Stimulated activated CD4-positive, alpha-beta T cell treated with anti-CD3 and anti-CD28 coated beads, Interleukin-12 subunit alpha, Interleukin-12 subunit beta, amount 100 ng/mL, for 24 hours (primary cell): ENCODE measurements at places on chromosomes 6 and 20.

DNA sequence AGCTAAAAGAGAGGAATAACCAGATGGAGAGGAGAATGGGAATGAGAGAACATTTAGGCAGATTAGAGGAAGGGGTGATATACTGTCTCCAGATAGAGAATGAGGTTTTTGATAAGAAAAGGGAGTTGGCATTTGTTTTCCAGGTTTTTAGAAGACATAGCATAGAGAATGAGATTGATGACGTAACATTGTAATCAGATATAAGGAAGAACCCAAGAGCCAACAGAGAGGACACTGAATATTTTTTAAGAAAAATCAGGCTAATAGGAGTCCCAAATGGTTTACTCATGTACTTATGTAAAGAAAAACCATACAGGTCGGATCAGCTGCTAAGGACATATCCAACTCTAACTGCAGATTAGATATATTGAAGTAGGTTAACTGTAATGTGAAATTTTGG, 112.9 kb downstream of the TBC1D7 start:
- DNase-seq: no peak

GRCh38 chr6:4606821-4607704, 169.1 kb upstream of the CDYL start:
- DNase-seq: no peak

DNA sequence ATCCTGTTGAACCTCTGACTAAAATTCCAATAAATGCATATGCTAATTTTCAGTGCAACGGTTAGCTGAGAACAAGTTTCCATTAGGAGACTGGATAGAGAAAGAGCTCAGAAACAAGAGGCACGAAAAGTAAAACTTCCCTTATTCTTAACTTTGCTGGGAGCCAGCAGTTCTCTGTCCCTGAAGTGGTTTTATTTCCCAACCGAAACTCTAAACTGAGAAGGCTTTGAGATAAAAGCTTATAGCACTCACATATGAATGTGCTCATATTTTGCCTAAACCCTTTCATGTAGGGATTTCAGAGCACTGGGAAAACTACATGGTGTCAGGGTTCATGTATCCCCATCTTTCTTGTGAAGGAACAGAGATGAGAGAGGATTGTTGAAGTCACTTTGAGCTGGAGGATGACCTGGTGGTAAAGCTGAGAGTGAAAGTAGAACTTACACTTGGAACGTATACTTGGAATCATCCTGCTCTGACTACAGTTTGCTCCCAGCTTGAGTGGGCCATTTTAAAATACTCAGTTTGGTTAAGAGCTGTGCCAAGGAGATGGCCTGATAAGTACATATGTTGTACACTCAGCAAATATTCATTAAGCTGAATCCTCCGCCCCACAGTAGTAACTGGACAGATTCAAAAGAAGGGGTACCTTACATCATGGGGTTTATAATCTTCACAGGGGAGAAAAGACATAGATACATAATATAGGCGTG, 324.2 kb upstream of the CNR1 start:
- DNase-seq: no peak

DNA sequence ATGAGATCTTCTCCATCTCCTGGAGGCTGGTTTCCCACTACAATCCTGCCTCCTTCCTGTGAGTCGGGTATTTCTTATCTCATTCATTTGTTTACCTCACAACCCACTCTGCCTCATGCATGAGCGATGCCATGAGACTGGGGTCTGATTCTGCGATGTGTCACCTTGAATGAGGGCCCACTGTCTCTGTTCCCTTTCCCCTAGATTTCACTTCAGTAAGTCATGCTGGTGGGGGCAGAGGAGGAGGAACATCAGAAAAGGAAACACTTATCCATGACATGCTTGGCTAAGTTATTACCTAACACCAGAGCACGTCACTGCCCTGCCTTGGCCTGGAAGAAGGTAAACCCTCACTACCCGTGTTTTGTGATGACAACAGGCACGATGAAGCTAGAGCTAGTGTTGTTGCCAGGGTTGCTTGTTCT, 337.4 kb upstream of the PRDM1 start:
- DNase-seq: no peak

DNA sequence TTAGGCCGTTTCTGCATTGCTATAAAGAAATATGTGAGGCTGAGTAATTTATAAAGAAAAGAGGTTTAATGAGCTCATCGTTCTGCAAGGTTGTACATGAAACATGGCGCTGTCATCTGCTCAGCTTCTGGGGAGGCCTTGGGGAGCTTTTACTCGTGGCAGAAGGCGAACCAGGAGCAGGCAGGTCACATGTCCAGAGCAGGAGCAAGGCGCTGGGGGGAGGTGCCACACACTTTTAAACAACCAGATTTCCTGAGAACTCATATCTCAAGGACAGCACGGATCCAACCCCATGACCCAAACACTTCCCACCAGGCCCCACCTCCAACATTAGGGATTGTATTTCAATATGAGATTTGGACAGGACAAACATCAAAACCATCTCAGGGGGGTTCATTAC, 6.4 kb upstream of the SLC13A3 start:
- no peak for DNase-seq

DNA sequence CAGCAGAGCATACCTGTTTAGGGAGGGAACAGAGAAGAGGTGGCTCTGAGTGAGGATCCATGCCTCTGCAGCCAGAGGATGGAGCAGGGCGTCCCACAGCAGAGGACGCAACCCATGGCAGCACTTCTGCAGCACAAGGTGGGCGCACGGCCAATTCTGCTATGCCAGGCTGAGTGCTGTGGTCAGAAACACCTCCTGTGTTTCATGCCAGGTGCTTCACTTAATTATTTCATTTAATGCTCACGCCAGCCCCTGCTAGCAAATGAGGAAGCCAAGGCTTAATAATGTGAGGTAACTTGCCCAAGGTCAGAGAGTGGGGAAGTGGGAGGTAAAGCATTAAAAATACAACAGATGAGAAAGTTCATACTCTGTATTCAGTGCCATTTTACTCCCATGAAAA, 68.5 kb upstream of the PTGIS start:
- DNase-seq: no peak

GRCh38 chr6:22108199-22108598, 188.6 kb downstream of the PRL start:
- no peak for DNase-seq

GRCh38 chr6:20699402-20699801, 165.1 kb downstream of the CDKAL1 start:
- DNase-seq: no peak

- no peak for DNase-seq
These were observed 12.3 kb upstream of the DSP start for GRCh38 chr6:7529141-7529540.

- DNase-seq: no peak
These were observed 96.3 kb downstream of the LYRM2 start for GRCh38 chr6:89542081-89542857.

DNA sequence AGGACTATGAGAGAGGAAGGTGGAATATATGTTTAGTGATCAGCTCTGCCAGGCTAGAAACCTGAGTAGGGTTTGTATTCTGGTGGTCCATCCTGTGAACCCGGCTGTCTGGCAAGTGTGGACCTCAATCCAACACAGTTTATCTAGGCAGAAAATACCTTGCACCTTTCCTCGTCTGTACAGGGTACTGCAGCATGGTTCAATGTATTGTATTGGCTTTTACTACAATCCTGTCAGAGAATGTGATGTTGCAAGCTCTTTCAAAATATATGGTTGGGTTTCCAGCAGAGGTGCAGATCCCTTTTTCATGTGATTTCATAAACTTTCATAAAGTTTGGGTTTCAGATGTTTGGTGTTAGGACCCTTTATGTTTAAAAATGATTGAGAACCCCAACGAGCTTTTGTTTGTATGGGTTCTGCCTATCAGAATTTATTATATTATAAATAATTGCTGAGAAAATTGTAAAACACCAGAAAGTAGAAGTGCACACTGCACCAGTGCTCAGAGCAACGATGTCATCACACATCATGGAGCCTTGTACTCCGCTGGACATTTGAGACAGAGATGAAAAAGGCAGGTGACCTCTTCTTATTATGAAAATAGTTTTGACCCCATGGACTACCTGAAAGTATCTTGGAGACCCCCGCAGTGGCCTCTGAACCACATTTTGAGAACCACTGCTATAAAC, 106.6 kb downstream of the RTN4IP1 start:
- DNase-seq: no peak

DNA sequence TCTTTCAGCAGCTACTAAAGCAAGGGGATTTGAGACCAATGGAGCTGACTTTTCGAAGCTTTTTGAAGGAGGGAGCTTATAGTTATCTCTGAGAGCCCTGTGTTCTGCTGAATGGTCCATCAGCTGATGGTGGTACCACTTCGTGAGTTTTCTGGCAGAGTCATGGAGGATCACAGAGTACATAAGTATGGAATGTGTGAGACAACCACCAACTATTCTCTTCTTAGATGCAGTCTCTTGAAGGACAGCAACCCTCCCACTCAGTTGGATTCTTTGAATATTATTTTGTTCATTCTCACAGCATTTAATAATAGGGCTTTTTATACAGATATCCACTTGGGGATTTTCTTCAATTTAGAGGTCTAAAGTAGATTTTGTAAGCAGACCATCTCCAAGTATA, 75.3 kb downstream of the ELOVL2 start:
- no peak for DNase-seq

- DNase-seq: no peak
These were observed 13.6 kb upstream of the SSTR4 start for GRCh38 chr20:23021541-23021940.

- DNase-seq: no peak
These were observed 16.4 kb downstream of the TRIM27 start for GRCh38 chr6:28907394-28907793.

- DNase-seq: no peak
These were observed 144.7 kb upstream of the ECI2 start for GRCh38 chr6:4280031-4280430.

DNA sequence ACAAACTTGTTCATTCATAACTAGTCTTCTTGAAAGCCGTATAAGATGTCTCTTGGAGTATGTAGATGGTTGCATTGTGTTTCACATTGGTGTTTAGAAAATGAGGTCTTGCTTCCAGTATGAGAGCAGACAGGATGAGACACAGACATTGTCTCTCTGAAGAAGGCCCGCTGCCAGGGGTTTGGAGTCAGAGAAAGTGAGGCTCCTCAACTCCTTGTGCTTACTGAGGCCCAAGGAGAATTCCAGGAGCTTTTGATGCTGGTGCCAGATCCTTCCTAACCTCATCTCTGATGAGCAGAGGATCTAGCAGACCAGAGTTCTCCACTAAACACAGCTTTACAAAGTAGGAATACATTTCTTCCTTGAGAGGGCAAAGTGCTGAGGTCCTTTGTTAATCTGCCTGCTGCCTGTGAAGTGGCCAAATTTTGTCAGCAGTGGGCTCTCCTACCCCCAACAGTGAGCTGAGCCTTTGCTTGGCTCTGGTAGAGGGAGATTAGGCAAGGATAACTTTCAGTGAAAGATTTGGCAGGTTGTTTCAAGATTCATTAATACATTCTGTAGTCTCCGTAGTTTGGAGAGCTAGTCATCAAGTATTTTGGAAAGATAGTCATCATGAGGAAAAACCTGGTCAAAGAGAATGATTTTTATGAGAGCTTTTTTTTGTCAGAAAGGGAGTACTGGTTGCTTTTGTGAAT, 9.7 kb downstream of the MAPRE1 start:
- DNase-seq: no peak

DNA sequence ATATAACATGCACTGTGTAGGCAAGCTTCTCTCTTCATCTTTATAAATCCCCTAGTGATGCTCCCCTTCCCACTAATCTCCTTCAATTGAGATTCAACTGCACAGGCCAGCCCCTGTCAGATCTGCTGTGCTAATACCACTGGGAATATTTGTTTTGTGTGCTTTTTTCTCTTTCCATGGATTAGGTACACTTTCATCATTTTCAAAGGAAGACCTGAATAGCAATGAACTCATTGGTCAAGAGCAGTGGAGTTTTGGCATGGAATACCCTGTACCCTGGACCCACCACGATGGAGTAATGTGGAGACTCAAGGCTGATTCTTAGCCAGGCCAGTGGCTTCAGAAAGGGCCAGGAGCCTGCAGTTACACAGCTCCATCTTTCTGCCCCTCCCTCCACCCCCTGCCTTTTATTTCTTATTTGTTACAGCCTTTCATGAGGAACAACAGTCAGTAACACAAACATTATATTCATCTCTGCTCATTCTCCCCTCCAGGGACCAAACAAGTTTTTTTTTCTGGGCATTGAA, 75.4 kb upstream of the KCNG1 start:
- no peak for DNase-seq

DNA sequence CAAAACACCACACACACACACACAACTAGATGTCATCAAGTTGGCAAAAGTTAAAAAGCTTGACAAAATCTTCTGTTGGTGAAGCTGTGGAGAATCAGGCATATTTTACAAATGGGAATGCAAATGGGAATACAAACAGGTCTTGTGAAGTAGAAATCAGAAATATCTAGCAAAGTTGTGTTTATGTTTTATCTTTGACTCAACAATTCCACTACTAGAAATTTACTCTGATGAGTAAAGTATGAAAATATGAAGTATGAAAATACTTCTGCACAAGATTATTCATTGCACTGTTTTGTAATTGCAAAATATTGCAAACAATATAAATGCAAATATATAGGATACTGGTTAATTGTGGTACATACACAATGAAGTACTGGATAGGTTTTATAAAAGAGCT, 1166.0 kb upstream of the GJE1 start:
- DNase-seq: no peak

DNA sequence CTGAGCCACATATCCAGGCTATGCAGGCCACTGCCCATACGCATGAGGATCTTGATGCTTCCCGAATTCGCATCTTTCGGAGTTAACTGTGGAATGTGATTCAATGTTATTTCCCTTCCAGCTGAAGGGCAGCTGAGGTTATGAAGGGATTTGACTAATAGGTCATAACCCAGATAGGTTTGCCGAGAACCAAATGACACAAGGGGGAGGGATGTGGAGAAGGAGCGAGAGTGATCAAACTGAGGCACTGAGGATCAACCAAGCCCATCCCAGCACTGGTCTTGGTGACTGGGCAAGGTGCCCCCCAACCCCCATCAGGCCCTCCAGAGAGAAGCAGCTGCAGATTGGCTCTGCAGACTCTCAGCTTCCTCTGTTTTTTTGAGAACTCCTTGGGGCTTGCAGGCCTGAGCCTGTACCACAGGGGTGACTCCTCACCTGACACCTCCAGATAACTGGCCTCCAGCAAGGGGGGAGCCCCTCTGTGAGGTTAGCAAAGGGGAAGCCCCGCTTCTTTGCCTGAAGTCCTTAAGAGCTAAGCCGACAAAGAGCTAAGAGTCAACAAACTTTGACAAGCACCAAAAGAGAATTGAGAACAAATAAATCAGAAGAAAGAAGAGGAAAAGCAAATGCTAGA, 185.9 kb downstream of the PDE7B start:
- no peak for DNase-seq

DNA sequence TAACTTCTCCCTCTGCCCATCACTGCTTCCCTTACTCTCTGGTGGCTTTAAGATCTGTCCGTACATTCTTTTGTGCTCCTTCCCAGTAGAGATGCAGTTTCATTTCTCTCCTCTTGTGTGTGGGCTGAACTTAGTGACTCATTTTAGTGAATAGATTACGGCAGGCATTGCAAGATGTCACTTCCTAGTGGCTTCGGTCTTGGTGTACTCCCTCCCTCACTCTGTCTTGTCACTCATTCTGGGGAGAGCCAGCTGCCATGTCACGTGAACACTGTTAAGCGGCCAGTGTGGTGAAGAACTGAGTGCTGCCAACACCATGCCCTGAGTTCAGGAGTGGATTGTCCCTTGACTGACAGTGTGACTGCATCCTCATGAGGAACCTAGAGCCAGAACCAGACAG, 115.9 kb downstream of the OTOR start:
- no peak for DNase-seq
